ENCODE measurements at places on chromosomes 2 and 18. TPM values are rescaled to one million over a fixed set of nuclear protein-coding genes. Genes with fewer than 3 reads are reported as not detected.

Gene ARHGAP15
- polyA plus RNA-seq: 0.30 TPM

Gene DSC2
- 14.5 TPM for polyA plus RNA-seq

Gene IL1R1
- polyA plus RNA-seq: not detected

Gene ABCB6
- polyA plus RNA-seq: 37.0 TPM

Gene KCNK3
- 14.0 TPM for polyA plus RNA-seq

Gene ABCB11
- polyA plus RNA-seq: not detected

Gene LRATD1
- polyA plus RNA-seq: 81.4 TPM

Gene NEU4
- polyA plus RNA-seq: not detected

Gene TTC31
- polyA plus RNA-seq: 16.3 TPM

Gene ERMN
- polyA plus RNA-seq: not detected

Gene IL1B
- polyA plus RNA-seq: not detected

Measured in neural cell (in vitro differentiated cells).